ENCODE measurements at places on chromosomes 4 and X.

GRCh38 chr4:8317474-8317873 lies 47.9 kb downstream of the HTRA3 start:
- no peak overlapping the region for H3K4me3 ChIP-seq
- H3K4me1 ChIP-seq = peaks cover 18% of the 10 kb centered on the region
- no peak overlapping the region for H3K27ac ChIP-seq
- peaks cover 14% of the 10 kb centered on the region for H3K36me3 ChIP-seq

- DNase-seq = peak; percentile 22
- no peak overlapping the region for H3K27ac ChIP-seq
- H3K4me1 ChIP-seq = no peaks in the 10 kb centered on the region
These were observed 92.8 kb downstream of the CBR4 start for GRCh38 chr4:168917138-168917779.

DNA sequence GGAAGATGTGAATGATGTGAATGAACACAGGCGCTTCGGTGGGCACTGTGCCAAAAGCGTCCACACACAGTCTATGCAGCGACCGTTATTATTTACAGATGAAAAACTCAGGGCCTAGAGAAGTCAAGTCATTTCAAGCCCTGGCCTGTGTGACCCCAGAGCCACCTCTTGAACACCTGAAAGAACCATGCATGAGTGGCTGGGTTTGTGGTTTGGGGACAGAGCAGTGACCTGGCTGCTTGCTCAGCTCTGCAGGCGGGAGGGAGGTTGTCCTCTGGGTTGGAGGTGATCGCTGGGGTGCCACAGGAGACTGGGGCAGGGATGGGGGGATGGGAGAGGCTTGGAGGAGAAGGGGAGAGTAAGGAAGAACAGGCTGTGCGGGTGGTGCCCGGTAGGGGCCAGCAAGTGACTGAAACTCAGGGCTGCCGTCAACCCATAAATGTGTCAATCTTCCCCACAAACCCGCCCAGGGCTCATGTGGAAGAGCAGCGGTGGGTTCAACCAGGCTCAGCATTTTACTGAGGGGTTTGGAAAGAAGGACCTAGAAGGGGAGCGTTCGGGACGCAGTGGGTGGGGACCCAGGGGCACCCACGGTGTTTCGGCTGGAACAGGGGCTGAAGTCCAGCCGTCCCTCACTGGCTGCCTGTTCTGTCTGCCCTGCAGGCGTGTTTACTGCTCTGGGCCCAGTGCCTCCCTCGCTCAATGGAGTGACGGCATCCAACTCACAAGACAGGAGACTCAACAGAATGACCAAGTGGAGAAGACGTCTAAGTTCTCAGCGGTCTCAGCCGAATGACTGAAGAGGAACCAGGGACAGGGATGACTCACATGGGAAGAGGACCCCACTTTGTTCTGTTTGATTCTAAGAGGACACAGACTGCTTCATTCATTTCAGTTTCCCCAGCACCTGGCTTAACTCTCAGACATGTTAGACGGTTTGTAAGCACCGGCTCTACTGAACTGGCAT lies 167.8 kb downstream of the AFAP1 start:
- peaks cover 75% of the 10 kb centered on the region for H3K36me3 ChIP-seq
- no peak for DNase-seq
- no peak overlapping the region for H3K4me3 ChIP-seq
- peaks cover 33% of the 10 kb centered on the region for H3K27me3 ChIP-seq

GRCh38 chr4:105174098-105174497 lies 27.4 kb downstream of the TET2 start:
- no peak for DNase-seq
- H3K36me3 ChIP-seq = peaks cover 17% of the 10 kb centered on the region
- no peak overlapping the region for H3K4me3 ChIP-seq

DNA sequence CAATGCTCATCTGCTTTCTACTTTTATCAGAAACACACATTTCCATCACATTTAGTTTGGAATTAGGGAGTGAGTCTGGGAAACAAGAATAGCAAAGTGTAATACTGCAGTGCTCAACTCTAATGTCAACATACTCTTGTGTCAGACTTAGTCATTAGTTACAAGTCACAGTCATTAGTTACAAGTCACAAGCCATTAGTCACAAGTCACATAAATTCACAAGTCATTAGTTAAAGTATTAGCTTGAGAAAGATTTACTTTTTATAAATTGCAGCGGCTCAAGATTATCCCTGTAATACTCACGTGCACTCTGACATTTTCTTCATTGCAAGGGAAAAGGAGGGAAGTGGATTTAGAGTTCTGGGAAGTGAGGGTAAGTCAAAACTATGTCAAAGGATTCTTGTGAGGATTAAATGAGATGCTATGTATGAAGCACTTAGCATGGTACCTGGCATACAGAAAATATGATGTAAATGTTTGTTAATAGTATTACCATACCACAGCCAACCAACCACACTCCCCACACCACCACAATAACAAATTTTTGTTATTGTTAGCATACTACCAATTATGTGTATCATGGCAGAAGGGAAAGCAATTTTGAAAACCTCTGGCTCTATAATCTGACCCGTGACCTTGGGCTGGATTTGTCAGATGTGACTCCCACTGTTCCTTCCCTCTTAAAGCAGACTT lies 116.6 kb downstream of the ARHGAP24 start:
- peaks cover 27% of the 10 kb centered on the region for H3K4me1 ChIP-seq
- DNase-seq = peak; percentile 51
- no peaks in the 10 kb centered on the region for H3K36me3 ChIP-seq
- H3K27ac ChIP-seq = peak overlapping the region; percentile 20

DNA sequence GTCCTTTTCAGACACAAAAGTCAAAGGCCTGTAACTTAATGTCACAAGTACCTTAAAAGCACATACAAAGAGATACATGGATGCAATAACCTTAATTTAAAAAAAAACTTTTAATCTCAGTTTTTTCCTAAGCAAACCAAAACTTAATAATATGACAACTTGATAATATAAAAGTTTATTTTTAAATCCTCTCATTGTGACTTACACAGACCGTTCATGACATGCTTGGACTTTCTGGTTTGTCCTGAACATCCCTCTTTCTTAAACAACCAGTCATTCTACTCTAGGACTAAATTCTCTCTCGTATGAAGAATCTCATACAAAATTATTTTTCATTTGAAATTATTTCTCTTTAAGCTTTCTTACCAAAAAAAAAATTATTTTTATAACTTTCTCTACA lies 43.1 kb upstream of the CYP2U1 start:
- no peak overlapping the region for H3K4me3 ChIP-seq
- no peaks in the 10 kb centered on the region for H3K27me3 ChIP-seq
- no peak overlapping the region for H3K27ac ChIP-seq
- H3K4me1 ChIP-seq = no peaks in the 10 kb centered on the region
- H3K36me3 ChIP-seq = peaks cover 52% of the 10 kb centered on the region
- no peak for DNase-seq

DNA sequence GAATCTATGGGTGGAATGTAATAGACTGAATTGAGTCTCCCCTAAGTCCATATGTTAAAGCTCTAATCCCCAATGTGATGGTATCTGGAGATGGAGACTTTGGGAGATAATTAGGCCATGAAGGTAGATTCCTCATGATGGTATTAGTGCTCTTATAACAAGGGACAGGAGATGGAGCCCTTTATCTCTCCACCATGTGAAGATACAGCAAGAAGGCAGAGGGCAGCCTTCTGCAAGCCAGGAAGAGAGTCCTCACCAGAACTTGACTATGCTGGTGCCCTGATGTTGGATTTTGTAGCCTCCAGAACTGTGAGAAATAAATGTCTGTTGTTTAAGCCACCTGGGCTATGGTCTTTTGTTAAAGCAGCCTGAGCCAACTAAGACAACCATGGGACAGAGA lies 76.4 kb upstream of the F8A3 start:
- no peak overlapping the region for H3K4me3 ChIP-seq
- peaks cover 7% of the 10 kb centered on the region for H3K36me3 ChIP-seq
- DNase-seq = no peak
- H3K4me1 ChIP-seq = peaks cover 14% of the 10 kb centered on the region
- no peaks in the 10 kb centered on the region for H3K27me3 ChIP-seq
- H3K27ac ChIP-seq = no peak overlapping the region

DNA sequence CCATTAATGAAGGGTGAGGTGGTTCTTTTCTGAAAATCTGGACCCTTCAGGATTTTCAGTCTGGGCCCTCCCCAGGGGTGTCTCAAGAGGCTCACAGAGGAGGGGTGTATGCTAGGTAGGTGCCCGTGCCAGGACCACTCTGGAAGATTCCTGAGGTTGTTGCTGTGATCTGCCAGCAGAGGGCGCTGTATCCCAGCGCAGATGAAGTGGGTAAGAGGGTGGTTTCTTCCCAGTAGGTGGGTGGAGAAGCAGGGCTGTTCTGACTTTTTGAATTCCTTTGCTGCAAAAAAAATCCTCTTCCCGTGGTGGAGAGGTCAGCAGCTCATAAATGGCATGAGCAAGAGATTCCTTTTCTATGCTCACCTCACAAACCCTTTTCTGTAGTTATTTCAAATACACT lies 51.1 kb downstream of the SCML1 start:
- no peak overlapping the region for H3K4me3 ChIP-seq
- no peaks in the 10 kb centered on the region for H3K36me3 ChIP-seq
- H3K27me3 ChIP-seq = peaks cover 10% of the 10 kb centered on the region

GRCh38 chrX:106862972-106863688 lies 40.0 kb downstream of the RIPPLY1 start:
- DNase-seq = no peak
- peaks cover 6% of the 10 kb centered on the region for H3K36me3 ChIP-seq
- H3K4me3 ChIP-seq = no peak overlapping the region
- peaks cover 15% of the 10 kb centered on the region for H3K4me1 ChIP-seq

- H3K27ac ChIP-seq = no peak overlapping the region
- no peak for DNase-seq
- no peaks in the 10 kb centered on the region for H3K36me3 ChIP-seq
- H3K4me1 ChIP-seq = no peaks in the 10 kb centered on the region
These were observed 66.4 kb upstream of the ATP6AP2 start for GRCh38 chrX:40514376-40514775.

DNA sequence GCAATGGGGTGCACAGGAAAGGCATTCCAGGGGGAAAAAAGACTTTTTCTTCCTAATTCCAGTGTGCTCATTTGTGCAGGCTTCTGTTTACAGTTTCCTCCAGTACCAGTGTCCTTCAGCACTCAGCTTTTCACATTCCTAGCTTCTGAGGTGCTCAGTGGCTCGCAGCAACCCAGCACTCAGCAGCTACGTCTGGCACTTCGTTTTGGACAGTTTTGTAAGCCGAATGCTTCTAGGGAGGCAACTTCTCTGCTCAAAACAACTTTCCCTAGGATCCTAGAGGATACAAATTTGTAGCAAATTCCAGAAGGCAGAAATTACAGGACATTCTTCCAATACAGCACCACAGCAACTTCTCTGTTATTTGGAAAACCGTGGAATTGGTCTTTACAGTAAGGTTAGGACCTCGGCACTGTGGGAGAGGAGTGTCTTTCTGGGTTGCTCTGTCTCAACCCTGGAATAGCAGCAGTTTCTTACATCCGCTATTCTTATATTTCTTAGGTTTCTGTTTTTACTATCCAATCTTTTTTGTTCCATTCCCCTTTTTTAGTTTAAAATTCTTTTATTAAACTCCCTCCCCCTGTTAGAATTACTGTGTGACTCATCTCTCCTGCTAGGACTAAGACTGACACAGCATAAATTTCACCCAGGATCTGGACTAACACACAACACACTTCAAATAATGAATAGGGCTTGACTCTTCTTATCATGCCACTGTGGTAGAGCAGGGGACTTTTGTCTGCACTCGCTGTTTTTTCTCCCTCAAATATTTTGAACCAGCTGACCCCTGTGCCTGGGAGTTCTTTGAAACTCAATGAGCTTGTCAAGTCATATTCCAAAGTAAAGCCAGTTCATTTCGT lies 1314.7 kb downstream of the FSTL5 start:
- no peak for DNase-seq
- no peaks in the 10 kb centered on the region for H3K36me3 ChIP-seq
- no peak overlapping the region for H3K4me3 ChIP-seq
- no peaks in the 10 kb centered on the region for H3K4me1 ChIP-seq
- no peak overlapping the region for H3K27ac ChIP-seq
- H3K27me3 ChIP-seq = no peaks in the 10 kb centered on the region
